ENCODE measurements at places on chromosomes 2 and 18. TPM values are rescaled to one million over a fixed set of nuclear protein-coding genes. Genes with fewer than 3 reads are reported as not detected.

The SALL3 gene
- not detected for total RNA-seq

The EGR4 gene
- 0.28 TPM for total RNA-seq

The SULT1C4 gene
- not detected for total RNA-seq

The LYPD6B gene
- not detected for total RNA-seq

The FMNL2 gene
- total RNA-seq: 27.9 TPM

The DSG2 gene
- total RNA-seq: 57.5 TPM
